Chondrocyte (in vitro differentiated cells): ENCODE measurements at places on chromosomes 5 and 9. TPM values are rescaled to one million over a fixed set of nuclear protein-coding genes. Genes with fewer than 3 reads are reported as not detected.

DNA sequence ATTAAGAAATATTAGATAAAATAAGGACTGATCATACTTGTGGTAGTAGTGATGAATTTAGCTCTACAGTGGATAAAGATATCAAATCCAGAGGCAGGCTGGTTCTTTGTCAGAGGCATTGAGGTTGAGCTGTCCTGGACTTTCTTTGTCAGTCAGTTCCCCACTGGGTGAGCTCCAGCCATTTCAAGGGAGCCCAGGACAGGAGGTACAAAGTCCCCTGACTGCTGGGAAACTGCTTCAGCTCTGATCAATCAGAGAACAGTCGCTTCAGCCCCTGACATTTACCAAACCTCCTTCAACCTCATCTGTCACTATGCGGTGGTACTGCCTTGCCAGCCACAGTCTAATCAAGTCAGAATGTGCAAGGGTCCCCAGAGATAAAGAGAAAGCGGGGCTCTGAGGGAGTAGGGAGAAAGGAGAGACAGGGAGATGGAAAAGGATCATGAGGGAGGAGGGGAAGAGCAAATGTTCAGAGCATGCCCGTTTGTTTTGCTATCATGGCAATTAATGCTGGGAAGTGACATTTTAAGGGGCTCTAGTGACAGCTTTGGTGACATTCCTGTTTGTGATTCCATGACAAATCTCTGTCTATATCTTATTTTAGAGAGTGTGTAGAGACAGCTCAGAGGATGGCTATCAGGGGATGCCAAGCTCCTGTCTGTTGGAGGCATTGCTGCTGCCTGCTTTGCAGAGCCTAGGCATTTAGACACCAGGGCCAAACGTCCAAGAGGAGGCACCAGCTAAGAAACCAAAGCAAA is 223.2 kb downstream of the ASTN2 start:
- no peaks in the 10 kb centered on the region for H3K4me1 ChIP-seq
- DNase-seq = no peak
- no peak overlapping the region for H3K27ac ChIP-seq
- no peaks in the 10 kb centered on the region for H3K27me3 ChIP-seq

GRCh38 chr5:169280286-169280685 is 20.7 kb downstream of the SLIT3 start:
- no peak overlapping the region for H3K27ac ChIP-seq
- H3K36me3 ChIP-seq = peaks cover 20% of the 10 kb centered on the region
- no peak for DNase-seq
- no peaks in the 10 kb centered on the region for H3K27me3 ChIP-seq
- peaks cover 14% of the 10 kb centered on the region for H3K4me1 ChIP-seq
- H3K4me3 ChIP-seq = no peak overlapping the region

- H3K27ac ChIP-seq = no peak overlapping the region
- H3K4me1 ChIP-seq = no peaks in the 10 kb centered on the region
- no peaks in the 10 kb centered on the region for H3K36me3 ChIP-seq
- H3K27me3 ChIP-seq = peaks cover 11% of the 10 kb centered on the region
- no peak for DNase-seq
- H3K4me3 ChIP-seq = no peak overlapping the region
Observed at GRCh38 chr5:136115183-136115865, 17.3 kb upstream of the SMAD5 start.

GRCh38 chr9:113947941-113948340 is 71.8 kb downstream of the ZNF618 start:
- DNase-seq = no peak
- H3K4me1 ChIP-seq = peaks cover 13% of the 10 kb centered on the region
- H3K36me3 ChIP-seq = no peaks in the 10 kb centered on the region
- H3K27me3 ChIP-seq = no peaks in the 10 kb centered on the region

DNA sequence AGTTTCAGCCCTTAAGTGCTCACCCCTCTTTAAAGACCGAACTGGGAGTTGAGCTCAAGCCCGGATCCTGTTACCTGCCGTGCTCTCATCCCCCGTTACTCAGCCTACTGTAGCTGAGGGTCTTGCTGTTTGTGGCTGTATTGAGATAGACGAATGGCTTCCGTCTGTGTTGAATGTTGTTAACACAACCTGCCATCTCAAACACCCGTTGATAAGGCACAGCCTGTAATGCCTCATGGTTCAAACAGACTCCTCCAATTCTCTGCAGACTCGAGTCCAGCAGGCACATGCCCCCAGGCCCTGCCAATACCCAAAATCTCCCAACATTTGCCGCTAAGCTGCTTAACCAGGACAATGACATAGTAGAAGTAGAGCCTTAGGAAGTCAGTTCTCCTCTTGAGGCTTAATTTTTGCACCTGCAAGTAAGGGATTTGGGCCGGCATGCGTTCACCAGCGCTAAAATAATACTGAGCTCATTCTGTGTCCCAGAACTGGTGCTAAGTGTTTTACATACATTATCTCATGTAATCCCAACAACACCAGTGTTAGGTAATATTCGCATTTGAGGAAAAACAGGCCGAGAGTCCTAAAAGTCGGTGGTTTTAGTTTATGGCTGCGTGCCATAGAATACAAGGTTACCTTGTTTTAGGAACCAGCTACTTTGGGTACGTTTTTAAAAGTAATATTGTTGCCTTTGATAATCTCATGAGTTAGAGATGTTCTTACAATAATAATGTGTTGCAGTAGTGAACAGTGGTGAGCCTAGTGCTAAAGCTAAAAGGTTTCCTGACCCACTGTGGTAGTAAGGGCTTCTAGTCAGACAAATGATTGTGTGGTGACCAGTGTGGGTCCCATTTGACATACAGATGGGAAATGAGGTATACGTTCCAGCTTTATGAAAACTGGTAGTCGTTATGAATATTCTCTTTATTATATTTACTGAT is 1.5 kb upstream of the RFX3 start:
- no peaks in the 10 kb centered on the region for H3K36me3 ChIP-seq
- peaks cover 33% of the 10 kb centered on the region for H3K4me1 ChIP-seq
- no peak for DNase-seq
- peak overlapping the region; percentile 100 for H3K27ac ChIP-seq
- H3K4me3 ChIP-seq = peak overlapping the region; percentile 90

DNA sequence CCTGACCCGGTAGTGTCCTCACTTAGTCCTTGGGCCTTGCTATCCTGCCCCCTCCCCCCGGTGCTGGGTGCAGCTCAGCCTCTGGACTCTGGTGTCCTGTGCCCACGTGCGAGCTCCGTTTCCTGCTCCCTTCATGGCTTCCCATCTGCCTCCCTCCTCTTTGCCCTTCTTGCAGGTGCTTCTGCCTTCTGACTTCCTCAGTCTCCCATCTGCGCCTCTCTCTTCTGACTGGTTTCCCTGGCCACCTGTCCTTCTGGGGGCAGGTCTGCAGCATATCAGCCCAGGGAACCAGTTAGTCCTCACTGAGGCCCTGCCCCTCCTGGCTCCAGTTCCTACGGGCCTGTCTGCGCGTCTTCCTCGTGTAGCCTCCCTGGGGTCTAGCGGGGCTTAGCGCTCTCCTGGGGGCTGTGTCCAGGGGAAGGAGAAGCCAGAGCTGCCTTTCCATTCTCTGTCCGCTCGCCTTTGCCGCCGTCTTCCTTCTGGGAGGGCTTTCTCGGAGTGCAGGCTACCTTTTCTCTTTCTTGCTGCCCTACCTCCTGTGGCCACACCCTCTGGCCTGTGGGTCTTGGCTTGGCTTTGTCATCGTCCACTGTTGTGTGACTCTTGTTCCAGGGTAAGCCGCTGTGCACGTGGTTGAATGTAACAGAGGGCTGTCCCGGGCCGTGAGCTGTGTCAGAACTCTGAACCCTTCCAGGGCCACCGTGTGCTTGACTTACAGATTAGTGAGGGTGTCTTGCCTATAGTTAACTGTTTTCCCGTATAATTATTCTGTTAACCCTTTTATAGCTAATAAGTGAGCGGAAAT is 51.8 kb downstream of the EHMT1 start:
- peaks cover 10% of the 10 kb centered on the region for H3K36me3 ChIP-seq
- peaks cover 47% of the 10 kb centered on the region for H3K4me1 ChIP-seq
- peak; percentile 60 for DNase-seq
- H3K4me3 ChIP-seq = no peak overlapping the region
- H3K27me3 ChIP-seq = no peaks in the 10 kb centered on the region

- H3K27ac ChIP-seq = no peak overlapping the region
- H3K4me3 ChIP-seq = no peak overlapping the region
- no peak for DNase-seq
- H3K4me1 ChIP-seq = peaks cover 19% of the 10 kb centered on the region
- no peaks in the 10 kb centered on the region for H3K27me3 ChIP-seq
Observed at GRCh38 chr5:143360755-143361154, 42.7 kb downstream of the NR3C1 start.

- H3K4me3 ChIP-seq = peak overlapping the region; percentile 78
- H3K27me3 ChIP-seq = no peaks in the 10 kb centered on the region
- no peak for DNase-seq
- no peaks in the 10 kb centered on the region for H3K36me3 ChIP-seq
Observed at GRCh38 chr9:4741365-4742089, 525 bp upstream of the AK3 start.

NIPAL4 gene
- total RNA-seq = 0.41 to 0.87 TPM (median 0.60 TPM) in 3 replicates

TNFSF15 gene
- total RNA-seq = 0.10 to 0.37 TPM (median 0.36 TPM) in 3 replicates

IFNB1 gene
- not detected in 3 replicates for total RNA-seq

TCOF1 gene
- total RNA-seq = 19.0 to 24.6 TPM (median 20.8 TPM) in 3 replicates
